ENCODE measurements at places on chromosomes 11 and 22.

GRCh38 chr11:124863826-124864165 lies 1.4 kb upstream of the ROBO3 start:
- no peak for DNase-seq

GRCh38 chr11:115170133-115170815 lies 333.9 kb downstream of the CADM1 start:
- no peak for DNase-seq

DNA sequence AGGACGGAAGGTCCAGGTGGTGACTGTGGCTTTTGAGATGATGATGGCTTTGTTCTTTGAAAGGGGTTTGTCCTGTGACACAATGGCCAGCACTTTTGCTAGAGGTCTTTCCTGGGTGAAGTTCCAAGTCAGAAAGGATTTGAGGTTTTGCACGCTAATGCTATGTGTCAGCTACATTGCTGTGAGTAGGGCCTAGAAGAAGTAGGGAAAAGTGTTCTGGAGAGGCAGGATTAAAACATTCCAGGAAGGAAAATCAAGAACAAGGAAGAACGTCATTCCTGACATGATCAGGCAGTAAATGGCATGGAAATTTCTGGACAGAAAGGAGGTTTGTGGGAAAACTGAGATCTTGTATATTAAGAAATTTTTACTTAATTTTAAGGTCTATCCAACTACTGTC lies 290.7 kb downstream of the NTM start:
- DNase-seq = no peak

DNA sequence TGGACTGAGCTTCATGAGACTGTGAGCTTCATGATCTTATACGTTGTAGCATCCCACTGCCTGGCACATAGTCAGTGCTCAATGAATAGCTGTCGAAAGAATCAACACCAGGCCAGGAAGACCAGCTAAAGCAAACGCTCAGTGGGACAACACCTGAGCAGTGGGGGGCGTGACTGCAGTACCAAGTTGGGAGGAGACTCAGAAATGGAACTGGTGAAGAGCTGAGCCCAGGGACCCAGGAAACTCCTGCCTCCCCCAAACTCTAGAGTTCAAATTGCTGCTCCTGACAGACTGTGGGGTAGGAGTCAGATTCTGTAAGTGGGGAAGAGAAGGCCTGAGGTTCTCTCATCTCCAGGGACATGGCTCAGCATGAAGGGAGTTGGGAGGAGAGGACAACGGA lies 59.3 kb downstream of the MORC2 start:
- no peak for DNase-seq

GRCh38 chr11:12728417-12728816 lies 54.2 kb downstream of the TEAD1 start:
- no peak for DNase-seq

DNA sequence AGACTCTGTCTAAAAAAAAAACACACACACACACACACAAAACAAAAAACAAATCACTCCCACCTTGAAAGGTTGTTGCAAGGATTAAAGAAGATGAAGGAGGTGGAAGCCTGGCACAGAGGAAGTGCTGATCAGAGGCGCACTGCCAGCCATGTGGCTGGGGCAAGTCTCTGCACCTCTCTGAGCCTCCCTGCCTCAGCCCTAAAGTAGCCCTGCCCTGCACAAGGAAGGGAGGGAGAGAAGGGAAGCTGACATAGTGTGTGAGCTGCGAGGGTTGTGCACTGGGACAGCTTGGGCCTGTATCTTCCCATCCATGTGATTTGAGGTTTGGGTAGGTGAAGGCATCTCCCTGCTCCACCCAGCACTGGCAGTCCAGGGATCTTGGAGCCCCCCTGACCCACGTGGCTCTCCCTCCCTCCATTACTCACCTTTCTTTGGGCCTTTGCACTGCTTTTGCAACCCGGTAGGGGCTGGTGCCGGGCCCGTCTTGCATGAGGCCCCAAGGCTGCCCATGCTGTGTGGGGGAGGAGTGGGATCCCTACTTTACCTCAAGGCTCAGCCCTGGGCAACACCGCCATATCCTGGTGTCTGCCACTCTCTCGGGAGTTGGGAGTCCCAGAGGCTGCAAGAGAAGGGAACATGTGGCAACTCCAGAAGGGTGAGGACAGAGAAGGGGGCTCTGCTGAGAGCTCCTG lies 30.5 kb downstream of the IFT27 start:
- DNase-seq = no peak

- no peak for DNase-seq
Observed at GRCh38 chr11:116312570-116313391, 460.0 kb downstream of the BUD13 start.

DNA sequence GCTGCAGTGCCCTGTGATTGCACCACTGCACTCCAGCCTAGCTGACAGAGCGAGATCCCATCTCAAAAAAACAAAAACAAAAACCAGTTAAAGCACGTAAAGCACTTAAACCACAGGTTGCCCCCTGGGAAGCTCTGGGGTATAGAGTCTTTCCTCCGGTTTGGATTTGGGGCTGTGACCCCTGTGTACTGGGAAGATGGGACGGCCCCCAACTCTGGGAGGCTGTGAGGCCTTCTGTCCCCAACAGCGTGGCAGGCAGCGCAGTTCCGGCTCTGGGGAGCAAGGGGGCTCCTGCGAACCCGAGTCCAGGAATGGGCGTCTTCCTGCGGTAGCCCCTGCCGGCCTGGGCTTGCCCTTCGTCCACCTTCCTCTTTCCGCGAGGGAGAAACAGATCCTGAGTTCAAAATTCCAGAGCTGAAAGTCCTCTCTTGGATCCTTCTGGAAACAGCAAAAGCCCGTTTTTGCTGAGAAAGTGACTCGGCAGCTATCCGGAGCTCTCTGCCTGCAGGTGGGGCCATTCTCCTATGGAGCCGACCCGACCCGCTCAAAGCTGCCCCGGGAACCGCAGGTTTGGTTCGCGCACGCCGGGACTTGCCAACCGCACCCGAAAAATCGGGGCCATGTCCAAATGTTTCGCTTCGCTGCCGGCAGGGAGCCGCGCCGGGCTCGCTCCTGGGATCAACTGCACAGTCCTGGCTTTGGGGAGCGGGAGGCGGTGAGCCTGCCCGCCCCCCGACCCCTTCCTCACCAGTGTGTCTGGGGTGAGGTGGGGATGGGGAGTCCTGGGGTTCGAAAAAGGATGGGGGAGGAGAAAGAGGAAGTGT lies 36.3 kb upstream of the POLA2 start:
- no peak for DNase-seq

GRCh38 chr11:122339436-122340060 lies 223.5 kb upstream of the BLID start:
- DNase-seq = no peak

DNA sequence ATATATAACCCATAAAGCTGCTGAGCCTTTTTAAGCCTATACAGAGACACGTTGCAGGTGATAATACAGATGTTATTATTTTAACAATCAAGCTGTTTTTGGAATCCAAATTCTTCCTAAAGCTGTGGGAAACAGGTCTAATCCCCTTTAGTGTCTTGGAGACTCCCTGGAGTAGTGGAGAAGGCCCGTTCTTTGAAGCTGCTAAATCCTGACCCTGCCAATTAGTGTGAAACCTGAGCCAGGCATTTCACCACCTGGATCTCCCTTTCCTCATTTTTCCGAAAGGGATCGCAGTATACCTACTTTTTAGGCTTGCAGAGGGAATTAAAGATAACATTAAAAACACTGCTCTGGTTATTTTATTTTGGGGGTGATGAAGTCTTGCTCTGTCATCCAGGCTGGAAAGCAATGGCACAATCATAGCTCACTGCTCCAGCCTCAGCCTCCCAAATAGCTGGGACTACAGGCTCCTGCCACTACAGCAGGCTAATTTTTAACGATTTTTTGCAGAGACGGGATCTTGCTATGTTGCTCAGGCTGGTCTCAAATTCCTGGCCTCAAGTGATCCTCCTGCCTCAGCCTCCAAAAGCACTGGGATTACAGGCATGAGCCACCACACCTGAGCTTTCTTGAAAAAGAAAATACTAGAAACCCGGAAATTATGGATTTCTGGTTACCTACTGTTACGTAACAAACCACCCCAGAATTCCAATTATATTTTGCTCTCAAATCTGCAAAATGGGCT lies 1.7 kb upstream of the EIF4ENIF1 start:
- no peak for DNase-seq

- DNase-seq = no peak
Observed at GRCh38 chr11:116035977-116036376, 531.8 kb upstream of the CADM1 start.

Measured in GM04503 (cell line).